ENCODE measurements at places on chromosomes 1 and 21.

DNA sequence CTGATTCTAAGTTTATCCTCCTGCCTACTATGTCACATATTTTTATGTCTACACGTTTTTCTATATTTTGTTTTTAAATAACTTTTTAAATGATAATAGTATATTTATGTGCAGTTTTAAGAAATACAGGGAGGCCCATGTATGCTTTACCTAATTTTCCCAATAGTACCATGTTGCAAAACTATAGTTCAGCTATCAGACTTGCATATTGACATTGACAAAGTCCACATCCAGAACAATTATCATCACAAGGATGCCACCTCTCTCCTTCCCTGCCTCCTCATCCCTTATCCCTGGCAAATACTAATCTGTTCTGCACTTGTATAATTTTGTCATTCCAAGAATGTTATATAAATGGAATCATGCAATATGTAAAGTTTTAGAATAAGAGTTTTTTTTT, 90.9 kb downstream of the CRB1 start:
- DNase-seq = no peak

GRCh38 chr1:240888039-240888786, 276.3 kb upstream of the GREM2 start:
- peak; percentile 82 for DNase-seq

- peak; percentile 89 for DNase-seq
Measured at GRCh38 chr1:6447016-6447817, 18.8 kb downstream of the TNFRSF25 start.

- peak; percentile 13 for DNase-seq
Measured at GRCh38 chr1:108817016-108817415, 39.9 kb downstream of the AKNAD1 start.

- DNase-seq = no peak
Measured at GRCh38 chr1:7006996-7007871, 222.0 kb downstream of the CAMTA1 start.

DNA sequence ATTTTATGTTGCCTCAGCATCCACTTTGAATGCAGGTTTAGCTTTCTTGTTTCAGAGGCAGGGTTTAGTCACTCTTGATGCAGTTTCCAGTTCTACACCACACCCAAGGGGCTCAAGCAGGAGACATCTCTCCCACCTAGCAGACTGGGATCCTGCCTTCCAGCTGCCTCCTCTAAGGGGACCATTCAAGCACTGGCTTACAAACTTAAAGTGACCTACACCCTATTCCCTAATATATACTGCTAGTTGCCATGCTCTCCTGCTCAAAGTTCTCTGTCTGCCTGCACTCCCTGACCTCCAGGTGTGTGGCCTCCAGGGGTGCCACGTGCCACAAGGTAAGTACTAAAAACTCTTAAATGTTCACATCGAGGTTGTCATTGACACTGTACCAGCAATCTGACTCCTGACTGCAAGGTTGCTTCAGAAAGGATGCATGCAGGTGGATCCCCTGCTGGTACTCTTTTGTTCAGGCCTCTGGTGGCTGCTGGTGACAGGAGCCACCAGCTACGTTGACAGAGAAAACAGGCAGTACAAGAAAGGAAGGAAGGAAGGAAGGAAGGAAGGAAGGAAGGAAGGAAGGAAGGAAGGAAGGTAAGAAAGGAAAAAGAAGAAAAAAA, 185.9 kb downstream of the COQ8A start:
- peak; percentile 13 for DNase-seq

- DNase-seq = no peak
Measured at GRCh38 chr1:201072149-201072548, 40.1 kb downstream of the CACNA1S start.

All from H7 (cell line).